Activated CD4-positive, CD25-positive, alpha-beta regulatory T cell (primary cell): ENCODE measurements at places on chromosomes 13 and 19.
A peak's percentile ranks its signal among the peaks of the same experiment; 100 is the strongest.

DNA sequence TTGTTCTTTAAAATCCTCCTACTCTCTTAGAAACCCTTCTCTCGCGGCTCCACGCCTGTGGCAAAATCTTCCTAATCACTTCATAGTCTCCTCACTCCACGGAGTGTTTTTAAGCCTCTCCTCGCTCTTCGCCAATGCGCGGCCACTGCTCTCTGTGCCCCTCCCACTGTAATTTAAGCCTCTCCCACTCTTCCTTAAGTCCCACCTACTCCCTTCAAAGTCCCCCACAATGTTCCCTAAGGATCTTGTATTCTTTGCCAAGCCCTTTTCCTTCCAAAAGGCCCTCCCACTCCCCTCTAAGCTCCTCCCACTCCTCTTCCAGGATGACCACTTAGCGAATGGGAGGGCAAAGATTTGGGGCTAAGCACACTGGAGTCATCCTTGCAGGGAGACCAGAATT, 1.3 kb downstream of the FIZ1 start:
- DNase-seq, result no peak

DNA sequence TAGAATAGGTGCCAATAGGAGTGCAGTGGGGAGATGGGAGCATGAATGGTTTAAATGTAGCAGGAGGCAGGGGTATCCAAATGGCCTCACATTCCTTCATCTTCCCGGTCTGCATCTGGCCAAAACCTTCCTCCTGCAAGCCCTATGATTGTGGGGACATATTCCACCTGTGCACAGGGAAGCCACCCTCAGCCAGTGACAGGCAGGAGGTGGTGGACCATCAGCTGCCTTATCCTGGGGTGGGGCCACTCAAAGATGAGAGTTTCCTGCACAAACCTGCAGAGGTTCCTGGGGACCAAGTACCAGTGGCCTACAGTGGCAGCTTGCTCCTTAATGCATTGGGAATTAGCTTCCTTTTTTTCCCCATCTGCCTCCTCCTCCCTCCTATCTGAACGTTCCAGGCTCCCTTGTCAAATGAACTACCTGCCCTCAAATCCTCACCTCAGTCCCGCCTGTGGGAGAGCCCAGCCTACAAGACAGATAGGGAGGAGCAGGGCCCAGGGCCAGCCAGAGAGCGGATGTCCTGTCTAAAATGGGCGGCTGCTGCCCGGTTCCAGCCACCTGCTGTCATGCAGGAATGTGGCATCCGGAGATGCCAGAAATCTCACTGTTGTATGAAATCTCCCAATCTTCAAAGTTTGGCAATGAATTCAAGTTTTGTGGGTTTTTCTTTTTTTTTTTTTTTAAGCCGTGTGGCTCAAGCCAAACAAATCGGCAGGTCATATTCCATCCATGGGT, 85.0 kb downstream of the TSHZ3 start:
- no peak for DNase-seq

DNA sequence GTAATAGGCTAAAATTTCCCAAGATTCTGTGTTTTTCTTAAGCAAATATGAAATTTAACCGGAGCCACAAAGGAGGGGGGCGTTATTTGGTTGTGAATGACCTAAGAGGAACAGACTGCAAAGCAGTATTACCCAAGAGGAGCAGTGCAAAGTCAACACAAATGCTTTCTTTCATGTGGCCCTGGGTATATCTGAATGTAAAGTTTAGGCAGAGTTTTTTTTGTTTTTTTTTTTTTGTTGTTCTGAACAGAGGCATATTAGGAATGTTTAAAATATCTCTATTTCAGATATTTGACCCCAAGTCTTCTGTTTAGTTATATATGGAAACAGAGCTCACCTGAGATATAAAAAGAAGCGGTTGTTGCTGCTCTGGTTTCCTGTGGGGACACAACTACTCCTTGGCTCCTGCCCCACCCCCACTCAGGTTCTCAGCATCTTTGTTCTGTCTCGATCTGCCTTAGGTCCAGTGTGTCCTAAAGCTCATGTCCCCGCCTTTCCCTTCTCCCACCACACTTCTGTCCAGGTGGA, 220.7 kb downstream of the RFC3 start:
- no peak for DNase-seq

DNA sequence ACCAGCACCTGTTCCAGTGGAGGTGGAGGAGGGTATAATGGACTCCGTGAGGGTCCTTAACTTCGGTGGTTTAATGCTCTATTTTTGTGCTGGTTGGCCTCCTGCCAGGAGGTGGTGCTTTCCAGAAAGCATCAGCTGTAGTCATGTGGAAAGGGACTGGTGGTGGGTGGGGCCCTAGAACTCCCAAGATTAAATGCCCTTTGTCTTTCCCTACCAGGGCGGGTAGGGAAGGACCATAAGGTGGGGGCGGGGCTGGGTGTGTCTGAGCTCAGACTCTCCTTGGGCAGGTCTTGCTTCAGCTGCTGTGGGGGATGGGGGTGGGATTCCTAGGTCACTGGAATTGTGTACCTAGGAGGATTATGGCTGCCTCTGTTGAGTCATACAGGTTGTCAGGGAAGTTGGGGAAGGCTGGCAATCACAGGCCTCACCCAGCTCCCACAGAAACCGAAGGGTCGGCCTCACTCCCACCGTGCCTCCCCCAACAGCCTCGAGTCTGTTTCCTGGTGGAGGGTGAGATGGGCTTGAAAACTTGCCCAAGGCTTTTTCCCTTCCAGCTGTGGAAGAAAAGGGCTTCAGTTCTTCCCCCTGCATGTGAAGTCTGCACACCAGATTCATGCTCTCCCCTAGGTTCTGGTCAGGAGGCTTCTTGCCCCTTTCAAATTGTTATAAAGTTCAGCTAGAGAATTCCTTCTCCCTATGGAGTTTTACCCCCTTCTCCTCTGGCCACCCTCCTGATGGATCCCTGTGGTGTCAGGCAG, 60.3 kb upstream of the CLDN10 start:
- DNase-seq, result no peak

DNA sequence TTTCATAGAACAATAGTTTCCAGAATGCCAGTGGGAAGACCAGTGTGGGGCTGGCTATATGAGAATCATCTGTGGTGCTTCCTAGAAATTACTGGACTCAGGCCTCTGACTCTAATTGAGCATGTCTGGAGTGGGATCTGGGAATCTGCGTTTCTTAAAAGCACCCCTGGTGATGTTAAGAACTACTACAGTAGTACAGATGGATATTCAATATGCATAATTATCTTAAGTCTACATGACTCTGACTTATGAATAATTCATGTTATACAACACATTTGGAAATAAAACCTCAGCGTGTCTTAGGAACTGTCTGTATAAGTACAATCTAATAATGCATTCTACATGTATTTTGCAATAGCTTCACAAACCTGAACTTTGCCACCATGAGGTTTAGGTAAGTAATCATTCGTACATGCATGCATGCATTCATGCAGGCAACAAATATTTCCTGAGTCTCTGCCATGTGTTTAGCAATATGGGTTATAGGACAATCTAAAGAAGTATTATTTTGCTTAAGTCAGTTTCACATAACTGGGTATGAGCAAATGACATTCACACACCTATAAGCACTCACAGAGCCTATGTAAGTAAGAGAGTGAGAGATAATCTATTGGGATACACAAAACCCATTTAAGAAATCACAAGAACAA, 62.0 kb downstream of the EPSTI1 start:
- DNase-seq, result no peak

GRCh38 chr19:34454091-34454490, 25.9 kb downstream of the UBA2 start:
- DNase-seq, result no peak

- DNase-seq, result no peak
These were observed 16.1 kb upstream of the MADCAM1 start for GRCh38 chr19:480016-480855.

DNA sequence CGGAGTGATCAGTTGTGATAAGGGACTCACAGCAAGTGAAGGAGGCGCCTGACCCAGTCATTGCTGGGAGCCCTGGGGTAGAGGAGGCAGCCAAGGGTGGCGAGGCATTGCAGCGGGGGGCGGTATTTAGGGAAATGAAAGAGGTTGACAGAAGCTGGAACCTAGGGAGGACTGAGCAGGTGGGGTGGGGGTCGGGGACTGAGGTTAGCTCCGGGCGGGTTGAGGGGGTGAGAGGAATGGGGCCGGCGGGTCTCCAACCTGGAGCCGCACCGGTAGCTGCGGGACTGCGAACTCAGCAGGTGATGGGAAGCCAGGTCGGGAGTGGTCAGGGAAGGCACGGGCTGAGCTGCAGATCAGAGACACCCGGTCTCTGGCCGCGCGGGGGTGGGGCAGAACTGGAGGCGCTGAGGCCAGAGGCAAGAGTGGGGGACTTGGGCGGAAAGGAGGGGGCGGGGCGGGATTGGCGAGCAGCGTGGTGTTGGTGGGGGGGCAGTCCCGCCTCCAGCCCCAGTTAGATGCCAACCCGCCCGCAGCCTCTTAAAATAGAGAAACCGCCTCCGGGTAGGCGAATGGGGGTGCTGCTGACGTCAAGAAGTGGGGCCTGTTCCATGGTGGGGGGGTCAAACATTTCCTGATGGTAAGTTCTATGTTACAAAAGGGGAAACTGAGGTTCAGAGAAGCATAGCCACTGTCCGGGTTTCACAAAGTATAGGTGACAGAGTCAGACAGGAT, 1.5 kb downstream of the MAST3 start:
- DNase-seq, result peak; percentile 15

- no peak for DNase-seq
These were observed 11.5 kb downstream of the CIB3 start for GRCh38 chr19:16161840-16162239.

DNA sequence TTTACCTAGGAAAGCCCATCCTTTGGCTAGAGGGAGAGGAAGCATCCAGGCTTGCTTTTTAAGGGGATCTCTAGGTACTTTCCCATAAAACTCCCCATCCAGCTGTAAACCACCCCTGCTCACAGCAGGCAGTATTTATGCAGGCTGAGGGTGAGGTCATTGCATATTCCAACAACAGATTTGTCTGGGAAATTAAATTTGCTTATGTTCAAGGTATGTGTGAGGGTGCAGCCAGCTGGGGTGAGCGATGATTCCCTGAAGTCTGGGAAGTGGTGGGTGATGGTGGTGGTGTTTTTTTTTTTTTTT, 96.3 kb upstream of the C1QTNF9B start:
- DNase-seq, result no peak

DNA sequence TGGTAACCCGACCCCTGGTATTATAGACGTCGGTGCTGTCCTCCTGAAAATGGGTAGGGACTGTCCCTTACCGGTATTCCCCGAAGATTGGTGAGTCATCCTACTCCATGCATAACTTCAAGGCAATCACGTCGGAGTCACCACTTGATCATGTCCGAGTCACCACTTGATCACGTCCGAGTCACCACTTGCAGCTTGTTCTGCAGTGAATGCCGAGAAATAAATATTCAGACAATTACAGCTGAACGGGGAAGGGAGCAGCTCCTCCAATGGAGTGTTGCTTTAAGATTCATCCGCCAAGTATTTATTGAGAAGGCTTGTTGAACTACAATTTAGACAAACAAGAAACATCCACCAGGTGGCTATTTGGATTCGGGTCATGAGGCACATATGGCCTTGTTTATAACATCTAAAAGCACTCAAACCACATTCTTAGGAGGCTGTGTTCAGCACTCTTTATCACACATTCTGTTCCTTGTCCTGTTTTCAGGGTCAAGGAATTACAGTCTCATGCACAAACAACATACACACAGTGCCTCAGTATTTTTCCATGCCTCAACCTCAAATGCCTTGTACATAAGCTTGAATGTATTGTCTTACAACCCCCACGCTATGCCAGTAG, 43.1 kb downstream of the ZNF726 start:
- no peak for DNase-seq

GRCh38 chr13:99949679-99950413, 21.7 kb downstream of the ZIC5 start:
- DNase-seq, result no peak

GRCh38 chr19:6801485-6802086, 29.1 kb downstream of the VAV1 start:
- DNase-seq, result peak; percentile 59

GRCh38 chr13:114120591-114121011, 11.8 kb downstream of the RASA3 start:
- DNase-seq, result no peak
